ENCODE measurements at places on chromosomes 1 and 21. TPM values are rescaled to one million over a fixed set of nuclear protein-coding genes. Genes with fewer than 3 reads are reported as not detected.

- peak; percentile 92 for DNase-seq
Observed at GRCh38 chr21:35635261-35635660, 425.1 kb downstream of the SETD4 start.

DNA sequence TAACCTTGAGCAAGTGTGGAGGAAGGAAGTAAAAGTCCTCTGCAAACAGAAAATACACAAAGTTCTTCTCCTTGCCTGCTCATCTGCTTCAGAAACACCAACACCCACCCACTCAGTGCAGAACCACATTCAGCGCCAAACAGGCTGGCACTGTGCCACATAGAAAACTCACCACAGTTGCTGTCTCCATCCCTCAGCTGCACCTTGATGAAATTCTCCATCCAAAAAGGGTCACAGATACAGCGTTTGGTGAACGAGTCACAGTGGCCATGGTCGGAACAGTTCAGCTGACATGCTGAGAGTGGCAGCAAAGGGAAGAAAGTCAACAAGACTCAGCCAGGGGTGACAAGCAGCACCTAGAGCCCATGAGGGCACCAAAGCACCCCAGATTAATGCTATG lies 114.5 kb downstream of the KIAA0319L start:
- no peak for DNase-seq

GRCh38 chr21:28132713-28133112 lies 860.0 kb downstream of the LTN1 start:
- DNase-seq: no peak

- peak; percentile 38 for DNase-seq
Observed at GRCh38 chr1:8908388-8909151, 30.1 kb upstream of the ENO1 start.

Gene TTLL7
- 3.0 TPM for total RNA-seq

DNA sequence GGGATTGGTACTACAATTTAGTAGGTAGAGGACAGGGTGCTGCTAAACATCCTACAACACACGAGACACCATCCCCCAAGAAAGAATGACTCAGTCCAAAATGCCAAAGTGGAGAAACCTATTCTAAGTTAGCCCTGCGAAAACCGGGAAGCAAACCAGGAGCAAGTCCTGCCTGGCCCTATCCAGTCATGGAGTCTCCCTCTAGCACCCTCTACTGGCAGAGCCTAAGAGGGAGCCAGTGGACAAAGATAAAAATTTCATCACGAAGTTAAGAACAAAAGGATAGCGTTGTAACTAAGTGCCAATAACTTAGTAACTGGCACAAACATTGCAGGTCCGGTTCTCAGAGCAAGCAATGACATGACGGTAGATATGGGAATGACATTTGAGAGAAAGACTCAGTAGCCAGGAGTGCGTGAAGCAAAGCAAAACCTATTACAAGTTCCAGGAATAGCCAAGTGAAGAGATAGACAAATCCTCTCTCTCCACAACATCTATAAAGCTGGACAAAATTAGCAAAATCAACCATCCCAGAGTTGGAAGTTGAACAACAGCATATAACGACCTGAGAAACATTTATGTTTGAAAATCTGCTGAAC lies 383.5 kb downstream of the OMA1 start:
- DNase-seq: peak; percentile 80

Gene STUM
- total RNA-seq: not detected

- DNase-seq: no peak
Observed at GRCh38 chr1:183652547-183653461, at the start of gene APOBEC4. TSS of gene APOBEC4 (minus strand) at chr1:183653316. CDS start at chr1:183648781, 4,535 bp downstream.
